Activated naive CD4-positive, alpha-beta T cell (primary cell): ENCODE measurements at places on chromosomes 2 and 18.

DNA sequence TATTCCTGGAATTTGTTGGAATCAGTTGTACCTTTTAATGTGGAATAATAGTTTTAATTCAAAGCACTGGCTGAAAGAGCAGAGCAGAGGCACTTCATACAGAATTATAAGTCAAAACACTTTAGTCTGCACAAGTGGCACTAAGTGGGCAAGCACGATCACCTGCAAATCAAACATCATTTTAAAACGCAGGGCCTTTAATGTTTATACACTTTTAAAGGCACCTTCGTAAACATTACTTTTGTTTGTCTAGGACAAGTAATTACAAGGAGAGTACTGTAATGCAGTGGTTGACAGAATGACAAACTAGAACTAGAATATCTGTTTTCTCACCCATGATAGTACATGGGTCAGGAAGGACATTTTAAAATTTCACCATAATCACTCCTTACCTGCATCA, 36.4 kb downstream of the LANCL1 start:
- DNase-seq, result no peak

- no peak for DNase-seq
These were observed 55.3 kb downstream of the DTNB start for GRCh38 chr2:25617948-25618646.

- peak; percentile 83 for DNase-seq
These were observed at the start of gene MRPL33 for GRCh38 chr2:27771548-27772335. TSS of gene MRPL33 (plus strand) at chr2:27771719. CDS start at chr2:27771778, 59 bp downstream.

DNA sequence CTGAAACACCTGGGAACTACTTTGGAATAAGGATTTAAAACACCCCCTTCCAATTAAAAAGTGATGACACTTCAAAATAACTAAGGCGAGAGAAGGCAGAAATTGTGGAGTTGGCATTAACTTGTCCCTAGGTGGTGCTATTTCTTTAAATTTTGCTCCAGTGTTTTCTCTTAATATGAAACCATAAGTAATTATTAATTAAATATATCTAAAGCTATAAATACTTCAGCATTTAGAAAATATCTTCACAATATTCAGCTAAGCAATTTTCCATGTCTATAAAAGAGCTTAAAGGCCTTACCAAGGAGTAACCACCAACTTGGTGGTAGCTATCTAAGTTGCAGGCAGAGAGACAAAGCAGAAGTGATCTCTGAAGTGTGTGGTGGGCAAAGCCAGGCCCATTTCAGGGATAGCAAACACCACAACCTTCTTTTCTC, 186.8 kb upstream of the PGAP1 start:
- DNase-seq, result no peak

GRCh38 chr2:118473846-118474540, 373.5 kb downstream of the EN1 start:
- no peak for DNase-seq

GRCh38 chr2:48982887-48983435, 171.4 kb downstream of the FSHR start:
- DNase-seq, result no peak

GRCh38 chr18:57998461-57998860, 45.6 kb upstream of the NEDD4L start:
- DNase-seq, result no peak

DNA sequence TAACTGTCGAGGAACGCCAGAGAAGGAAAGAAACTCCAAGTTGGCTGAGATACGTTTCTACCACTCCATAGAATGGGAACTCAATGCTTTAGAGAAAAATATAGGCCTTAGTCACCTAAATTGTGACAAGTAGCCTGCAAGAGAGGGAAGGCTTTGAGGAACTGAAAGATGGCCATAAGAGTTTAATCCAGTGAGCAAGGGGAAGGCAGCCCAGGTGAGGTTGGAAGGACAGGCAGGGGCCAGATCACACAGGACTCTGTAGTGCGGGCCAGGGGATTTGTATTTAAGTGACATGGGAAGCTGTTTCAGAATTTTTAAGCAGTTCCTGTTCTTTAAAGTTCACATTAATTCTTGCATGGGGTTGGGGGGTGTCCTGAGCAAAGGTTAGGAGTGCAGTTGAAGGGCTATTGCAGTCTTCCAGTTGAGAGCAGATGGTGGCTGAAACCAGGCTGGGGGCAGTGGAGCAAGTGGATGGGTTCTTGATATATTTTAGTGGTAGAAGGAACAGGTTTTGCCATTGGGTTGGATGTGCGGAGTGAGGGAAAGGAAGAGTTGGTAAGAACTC, 138.9 kb upstream of the PELI1 start:
- DNase-seq, result no peak

GRCh38 chr2:207836521-207837133, 66.9 kb upstream of the FZD5 start:
- DNase-seq, result no peak

- no peak for DNase-seq
These were observed 127.5 kb downstream of the NCK2 start for GRCh38 chr2:105872142-105872728.

- no peak for DNase-seq
These were observed 6.8 kb downstream of the HS6ST1 start for GRCh38 chr2:128311755-128312341.

- DNase-seq, result no peak
These were observed 529.6 kb downstream of the CPS1 start for GRCh38 chr2:211086049-211086448.

- no peak for DNase-seq
These were observed 36.6 kb downstream of the SPRED2 start for GRCh38 chr2:65395621-65396347.

GRCh38 chr2:240252872-240253511, 112.5 kb upstream of the OTOS start:
- DNase-seq, result no peak

DNA sequence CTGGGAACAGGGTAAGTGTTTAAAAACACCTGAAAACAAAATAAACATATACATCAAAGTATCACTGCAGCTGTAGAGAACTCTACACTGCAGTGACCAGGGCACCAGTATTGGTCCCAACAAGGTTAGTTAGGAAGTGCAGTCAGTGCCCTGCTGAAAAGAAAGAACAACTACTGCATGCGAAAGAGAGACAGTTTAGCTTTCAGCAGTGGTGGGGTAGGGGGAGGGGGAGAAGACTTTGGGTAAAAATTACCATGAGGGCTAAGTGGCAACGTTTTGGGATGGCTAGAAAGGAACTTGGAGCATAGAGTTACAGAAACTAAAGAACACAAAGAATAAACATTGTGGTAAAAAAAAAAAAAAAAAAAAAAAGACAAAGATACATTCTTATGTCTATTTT, 112.1 kb downstream of the UPP2 start:
- no peak for DNase-seq

GRCh38 chr2:124704071-124704925, 679.2 kb downstream of the CNTNAP5 start:
- no peak for DNase-seq

GRCh38 chr18:25433590-25433989, 81.6 kb upstream of the ZNF521 start:
- DNase-seq, result no peak

GRCh38 chr2:127086990-127087790, 19.8 kb downstream of the BIN1 start:
- DNase-seq, result no peak

GRCh38 chr2:31922542-31923408, 88.0 kb downstream of the MEMO1 start:
- DNase-seq, result no peak

DNA sequence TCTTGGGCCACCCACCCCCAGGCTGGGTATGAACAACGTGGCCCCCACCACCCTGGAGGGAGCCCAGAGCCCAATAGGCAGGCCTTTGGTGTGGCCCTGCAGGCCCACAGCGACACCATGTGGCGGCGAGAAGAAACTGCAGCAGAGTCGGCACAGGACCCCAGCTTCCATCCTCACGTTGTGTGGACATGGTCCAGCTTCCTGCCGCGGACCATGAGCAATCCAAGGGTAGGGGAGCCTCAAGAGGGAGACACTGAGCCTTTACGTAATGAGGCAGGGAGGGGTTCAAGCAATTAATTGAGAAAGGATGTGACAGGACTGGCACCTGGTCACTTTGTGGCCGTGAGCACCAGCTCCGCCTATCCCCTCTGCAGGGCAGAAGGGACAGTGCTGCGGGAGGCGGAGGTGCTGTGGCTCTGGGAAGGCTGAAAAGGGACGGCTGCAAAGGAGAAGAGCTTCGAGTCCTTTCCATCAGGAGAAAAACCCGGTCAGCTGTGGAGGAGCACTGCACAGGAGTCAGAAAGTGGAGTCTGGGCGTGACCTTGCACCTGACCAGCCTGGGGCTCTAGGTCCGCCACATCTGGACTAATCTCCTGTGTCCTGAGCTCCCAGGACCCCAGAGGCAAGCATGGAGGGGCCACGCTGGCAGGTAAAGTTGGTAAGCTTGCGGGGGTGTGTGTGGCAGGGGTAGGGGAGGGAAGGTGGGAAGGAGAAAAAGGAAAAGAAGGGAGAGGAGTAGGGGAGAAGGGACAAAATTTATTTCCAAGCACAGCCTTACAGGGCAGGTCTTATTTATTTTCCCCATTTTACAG, 44.9 kb downstream of the TMEM37 start:
- no peak for DNase-seq

- DNase-seq, result no peak
These were observed 30.3 kb upstream of the GPC1 start for GRCh38 chr2:240405133-240405532.

DNA sequence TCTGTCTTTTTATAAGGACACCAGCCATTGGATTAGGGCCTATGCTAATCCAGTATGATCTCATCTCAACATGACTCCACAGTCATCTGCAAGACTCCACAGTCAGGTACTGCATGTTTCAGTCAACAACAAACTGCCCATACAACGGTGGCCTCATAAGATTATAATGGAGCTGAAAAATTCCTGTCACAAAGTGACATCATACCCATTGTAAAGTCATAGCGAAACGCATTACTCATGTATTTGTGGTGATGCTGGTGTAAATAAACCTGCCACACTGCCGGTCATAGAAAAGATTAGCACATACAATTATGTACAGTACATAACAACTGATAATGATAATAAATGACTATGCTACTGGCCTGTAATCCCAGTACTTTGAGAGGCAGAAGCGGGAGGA, 102.2 kb downstream of the TEX51 start:
- DNase-seq, result no peak

GRCh38 chr2:464562-465309, 176.8 kb upstream of the ALKAL2 start:
- DNase-seq, result no peak

DNA sequence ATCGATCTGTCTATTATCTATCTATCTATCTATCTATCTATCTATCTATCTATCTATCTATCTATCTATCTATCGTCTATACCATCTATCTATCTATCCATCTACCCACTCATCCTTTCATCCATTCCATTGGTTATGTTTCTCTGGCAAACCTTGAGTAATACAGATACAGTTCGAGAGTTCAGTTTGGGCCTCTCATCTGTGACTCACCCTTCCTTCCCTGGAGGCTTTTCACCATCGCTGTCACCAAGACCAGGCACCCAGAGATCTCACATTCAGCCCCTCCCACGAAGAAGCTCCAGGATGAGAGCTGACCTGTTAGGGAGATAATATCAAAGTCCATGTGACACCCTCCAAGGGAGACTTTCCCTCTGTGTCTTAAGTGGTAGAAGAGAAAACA, 164.1 kb upstream of the CELF4 start:
- no peak for DNase-seq

- peak; percentile 17 for DNase-seq
These were observed 903 bp downstream of the KCNG3 start for GRCh38 chr2:42492691-42493467.

DNA sequence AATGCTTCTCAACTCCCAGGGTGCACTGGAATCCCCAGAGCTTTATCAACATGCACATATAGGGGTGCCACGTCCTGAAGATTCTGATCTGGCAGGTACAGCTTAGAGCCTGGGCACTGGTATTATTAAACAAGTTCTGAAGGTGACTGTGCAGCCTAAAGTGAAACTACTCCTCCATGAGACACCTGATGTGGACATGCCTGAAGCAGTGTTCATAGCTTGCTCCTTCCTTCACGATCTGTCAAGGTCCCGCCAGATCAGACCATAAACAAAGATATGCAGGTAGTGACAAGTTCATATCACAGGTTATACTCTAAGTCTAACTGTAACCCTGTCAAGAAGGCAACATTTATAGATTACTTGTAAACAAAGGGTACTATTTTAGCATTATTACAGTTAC, 65.3 kb upstream of the DNER start:
- DNase-seq, result no peak

DNA sequence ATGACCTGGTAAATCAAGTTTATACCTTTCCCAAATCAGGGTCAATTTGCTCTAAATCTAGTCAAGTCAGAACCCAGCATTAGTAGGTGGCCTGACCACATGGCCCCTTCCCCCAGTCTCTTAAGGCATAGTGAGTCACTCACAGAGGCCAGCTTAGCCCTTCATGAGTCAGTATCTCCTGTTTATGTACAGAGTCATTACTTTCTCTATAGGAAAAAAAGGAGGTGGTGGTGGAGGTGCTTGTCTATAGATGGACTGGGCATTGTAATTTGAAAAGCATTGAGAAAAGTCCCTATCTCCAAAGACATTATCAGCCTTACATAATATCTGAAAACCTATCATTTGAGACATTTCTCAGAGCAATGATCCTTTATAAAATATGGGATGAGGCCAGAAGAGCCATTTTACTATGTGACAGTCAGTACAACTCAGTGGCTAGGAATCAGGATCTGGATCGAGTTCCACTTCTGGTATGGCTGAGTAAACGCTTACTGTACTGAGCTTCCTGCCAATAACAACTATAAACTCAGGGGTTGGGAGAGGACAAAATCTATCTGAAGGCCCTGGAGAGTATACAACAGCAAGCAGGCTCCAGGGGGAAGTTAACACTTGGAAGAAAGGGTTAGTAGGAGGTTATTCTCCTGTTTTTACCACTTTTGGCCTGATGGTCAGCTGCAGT, 22.5 kb upstream of the SIGLEC15 start:
- DNase-seq, result no peak

DNA sequence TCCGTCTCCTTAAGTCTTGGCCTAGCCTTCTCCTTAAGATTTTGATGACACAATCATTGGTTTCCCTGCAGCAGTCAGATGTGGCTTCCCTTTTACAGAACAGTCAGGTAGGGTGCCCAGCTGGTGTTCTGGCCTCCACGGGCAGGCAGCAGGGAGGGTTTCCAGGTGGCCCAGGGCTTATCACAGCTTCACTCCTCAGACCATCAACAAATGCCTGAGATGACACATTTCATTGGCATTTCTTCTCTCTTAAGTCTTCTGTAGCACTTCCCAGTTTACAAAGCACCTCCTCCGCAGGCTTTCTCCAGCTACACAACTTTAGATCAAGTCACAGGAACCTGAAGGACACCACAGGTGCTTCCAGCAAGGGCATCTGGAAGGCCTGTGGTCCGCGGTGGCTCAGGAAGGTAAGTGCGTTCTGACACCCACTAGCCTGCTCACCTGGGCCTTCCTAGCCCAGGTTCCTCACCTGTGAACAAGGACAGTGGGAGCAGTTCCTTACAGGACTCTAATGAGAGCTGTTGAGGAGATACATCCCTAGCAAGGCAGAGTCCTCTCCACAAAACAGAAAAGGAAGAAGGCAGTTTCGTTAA, 37.6 kb downstream of the PTPN18 start:
- DNase-seq, result no peak

- no peak for DNase-seq
These were observed 115.0 kb downstream of the EN1 start for GRCh38 chr2:118732432-118732831.

- DNase-seq, result no peak
These were observed 27.1 kb downstream of the STARD7 start for GRCh38 chr2:96181529-96181928.

GRCh38 chr18:76285866-76286265, 209.2 kb downstream of the ZNF516 start:
- DNase-seq, result no peak

GRCh38 chr2:83459456-83459855, 999.6 kb downstream of the SUCLG1 start:
- DNase-seq, result no peak
